ENCODE measurements at places on chromosomes 6 and 20.

GRCh38 chr20:50191065-50191543, 474 bp downstream of the CEBPB start:
- peak; percentile 54 for DNase-seq

DNA sequence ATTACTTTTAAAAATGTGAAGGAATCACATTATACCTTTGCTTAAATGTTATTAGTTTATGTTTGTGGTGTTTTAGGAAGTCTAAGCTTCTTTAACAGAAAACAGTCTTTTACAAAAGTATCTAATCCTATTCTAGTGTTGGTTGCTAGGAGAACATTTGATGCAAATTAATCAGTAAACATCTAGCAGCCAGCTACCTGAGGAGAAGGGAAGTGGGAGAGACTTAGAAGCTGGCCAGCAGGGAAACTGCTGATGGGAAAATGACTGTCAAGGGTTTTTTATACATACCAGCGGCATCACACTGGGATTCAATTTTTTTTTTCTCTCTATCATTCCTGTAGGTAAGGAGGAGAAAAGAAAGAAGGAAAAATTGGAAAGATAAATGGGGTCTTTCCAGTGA, 686.0 kb upstream of the MMS22L start:
- DNase-seq, result no peak

- no peak for DNase-seq
Observed at GRCh38 chr6:25360621-25361020, 81.4 kb downstream of the CARMIL1 start.

- DNase-seq, result no peak
Observed at GRCh38 chr6:45644720-45645119, 267.0 kb upstream of the SUPT3H start.

GRCh38 chr6:81834141-81834681, 81.7 kb upstream of the TENT5A start:
- DNase-seq, result peak; percentile 35

- DNase-seq, result no peak
Observed at GRCh38 chr6:41043151-41043550, 884 bp downstream of the TSPO2 start.

DNA sequence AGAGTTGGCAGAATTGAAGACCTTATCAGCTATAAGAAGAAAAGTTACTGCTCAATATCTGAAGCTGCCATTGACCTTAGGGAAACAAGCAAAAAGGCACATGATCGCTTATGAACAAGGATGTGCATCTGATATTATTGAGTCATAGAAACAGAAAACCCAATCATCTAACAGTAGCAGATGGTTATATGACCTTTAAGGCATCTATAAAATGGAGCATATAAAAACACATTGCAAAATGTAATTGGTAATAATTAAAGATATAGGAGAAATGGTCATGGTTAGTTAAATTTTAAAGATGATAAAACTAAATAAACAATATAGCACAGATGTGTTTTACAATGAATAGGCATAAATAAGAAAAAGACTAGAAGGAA, 260.1 kb upstream of the TAB2 start:
- no peak for DNase-seq

DNA sequence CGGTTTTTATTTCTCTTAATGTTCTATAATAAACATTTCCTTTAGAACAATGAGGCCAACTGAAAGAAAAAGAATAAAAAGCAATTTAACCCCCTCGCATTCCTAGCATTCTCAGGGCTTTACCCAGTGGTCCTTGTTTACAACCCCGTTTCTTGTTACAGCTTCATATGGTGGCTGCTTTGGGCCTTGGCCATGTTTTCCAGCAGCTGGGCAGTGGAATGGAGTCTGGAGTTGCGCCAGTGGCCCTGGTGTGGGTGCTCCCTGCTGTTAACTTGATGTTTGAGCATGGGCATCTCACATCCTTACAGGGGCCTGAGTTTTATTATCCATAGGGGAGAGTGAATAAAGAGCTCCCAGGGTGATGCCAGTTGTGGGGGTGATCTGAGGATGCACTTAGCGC, 18.8 kb downstream of the EFCAB8 start:
- no peak for DNase-seq

GRCh38 chr6:105819745-105820144, 266.4 kb upstream of the PRDM1 start:
- no peak for DNase-seq

GRCh38 chr6:20403766-20404640, 2.3 kb downstream of the E2F3 start:
- DNase-seq, result no peak

DNA sequence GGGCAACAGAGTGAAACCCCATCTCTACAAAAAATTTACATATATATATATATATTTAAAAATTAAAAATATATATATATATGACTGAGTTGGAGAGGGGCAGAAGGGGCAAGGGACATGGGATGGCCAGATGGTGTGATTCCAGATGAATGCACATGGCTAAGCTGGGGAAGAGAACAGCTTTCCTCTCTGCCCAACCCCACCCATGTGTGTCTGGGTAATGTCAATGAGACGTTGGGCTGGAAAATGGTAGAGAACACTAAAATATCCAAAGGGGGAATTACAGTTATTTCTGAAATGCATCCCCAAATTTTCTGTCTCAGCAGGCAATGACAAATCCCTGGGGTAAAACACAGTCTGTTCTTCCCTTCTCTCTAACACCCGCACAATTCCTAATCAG, 31.2 kb upstream of the CCND3 start:
- DNase-seq, result no peak

DNA sequence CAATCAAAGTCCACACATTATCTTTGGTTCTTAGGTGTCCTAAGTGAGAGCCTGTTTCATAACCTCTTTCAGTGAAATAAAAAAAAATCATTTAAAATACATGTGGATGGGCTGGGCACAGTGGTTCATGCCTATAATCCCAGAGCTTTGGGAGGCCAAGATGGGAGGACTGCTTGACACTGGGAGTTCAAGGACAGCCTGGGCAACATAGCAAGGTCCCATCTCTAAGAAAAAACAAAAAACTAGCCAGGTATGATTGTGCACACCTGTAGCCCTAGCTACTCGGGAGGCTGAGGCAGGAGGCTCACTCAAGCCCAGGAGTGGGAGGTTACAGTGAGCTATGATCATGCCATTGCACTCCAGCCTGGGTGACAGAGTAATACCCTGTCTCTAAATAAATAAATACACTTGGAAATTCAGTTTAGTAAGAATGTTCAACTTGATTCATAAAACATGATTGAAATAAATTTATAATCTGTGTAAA, 3.6 kb downstream of the MPC1 start:
- no peak for DNase-seq

DNA sequence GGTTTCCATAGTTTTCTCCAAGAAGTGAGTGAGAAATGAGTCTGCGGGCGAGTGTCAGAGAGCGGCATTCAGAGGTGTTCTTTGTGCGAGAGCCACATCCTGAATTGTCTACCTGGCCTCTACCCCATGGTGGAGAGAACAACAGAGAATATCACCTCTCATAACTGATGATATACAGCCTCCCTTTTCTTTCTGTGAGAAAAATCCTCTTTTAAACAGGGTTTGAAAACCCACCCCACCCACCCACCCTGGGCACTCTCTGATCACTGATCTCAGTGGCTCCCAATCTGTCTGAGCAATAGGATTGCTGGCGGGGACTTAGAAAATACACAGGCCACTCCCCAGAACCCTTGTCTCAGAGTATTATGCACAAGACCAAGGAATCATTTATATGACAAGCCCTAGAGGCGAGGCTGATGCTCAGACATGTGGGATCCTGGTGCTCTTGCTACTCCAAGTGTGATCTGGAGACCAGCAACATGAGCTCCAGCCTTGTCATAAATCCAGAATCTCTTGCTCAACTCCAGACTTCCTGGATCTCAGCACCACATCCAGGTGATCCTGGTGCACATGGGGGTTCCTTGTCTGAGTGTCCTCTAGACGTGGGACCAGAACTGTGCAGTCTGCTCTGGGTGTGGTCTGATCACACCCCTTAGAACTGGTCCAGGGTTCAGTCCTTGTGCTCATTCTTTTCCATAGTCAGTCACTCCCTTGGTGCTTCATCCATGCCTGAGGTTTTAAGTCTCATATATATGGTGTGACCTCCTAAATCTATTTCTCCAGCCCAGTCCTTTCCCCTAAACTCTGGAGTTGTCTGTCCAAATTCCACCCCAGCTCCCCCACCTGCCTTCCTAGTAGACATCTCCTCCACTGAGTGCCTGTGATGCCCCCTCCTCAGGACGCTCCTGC, 5.3 kb downstream of the HLA-B start:
- DNase-seq, result no peak

DNA sequence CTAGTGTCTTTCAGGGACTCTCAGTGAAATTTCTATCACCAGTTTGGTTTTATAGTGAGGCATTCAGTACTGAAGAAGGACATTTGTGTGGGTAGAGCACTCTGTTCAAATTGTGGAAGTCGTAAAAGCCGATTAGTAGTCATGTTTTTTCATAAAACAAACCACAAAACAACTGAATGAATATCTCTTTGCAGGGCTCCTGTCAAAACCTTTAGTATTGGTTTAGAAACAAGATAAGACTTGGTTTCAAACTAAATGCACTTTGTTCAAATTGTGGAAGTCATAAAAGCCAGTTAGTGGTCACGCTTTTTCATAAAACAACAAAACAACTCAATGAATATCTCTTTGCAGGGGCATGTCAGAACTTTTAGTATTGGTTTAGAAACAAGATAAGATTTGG, 23.8 kb downstream of the ADGRF4 start:
- no peak for DNase-seq

GRCh38 chr20:58438970-58439808, 50.2 kb downstream of the VAPB start:
- no peak for DNase-seq

- DNase-seq, result peak; percentile 15
Observed at GRCh38 chr6:70423189-70424134, 10.2 kb downstream of the FAM135A start.

DNA sequence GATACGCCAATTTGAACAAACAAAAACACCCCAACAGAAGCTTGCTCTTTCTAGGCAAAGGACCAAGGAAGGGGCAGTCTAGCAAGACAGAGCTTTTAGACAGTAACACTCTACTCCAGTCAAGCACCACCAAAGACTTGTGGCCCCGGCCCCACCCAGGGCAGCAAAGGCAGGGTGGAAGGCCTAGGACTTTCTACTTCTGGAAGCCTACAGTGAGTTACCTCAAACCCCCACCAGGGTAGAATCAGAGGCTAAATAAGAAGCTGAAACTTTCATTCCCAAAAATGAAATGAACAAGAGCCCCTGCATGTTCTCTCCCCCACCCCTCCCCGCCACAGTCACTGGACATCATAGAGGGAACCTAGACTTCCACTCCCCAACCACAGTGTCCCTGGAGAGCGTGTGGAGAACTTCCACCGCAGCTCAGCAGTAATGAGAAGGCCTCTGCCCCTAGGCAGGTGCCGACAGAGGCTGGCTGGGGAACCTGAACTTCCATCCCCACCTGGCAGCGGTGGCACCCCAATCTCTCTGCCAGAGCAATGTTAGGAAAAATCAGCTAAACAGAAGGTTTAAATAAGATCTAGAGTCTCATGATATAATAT, 40.0 kb downstream of the KATNA1 start:
- DNase-seq, result no peak

DNA sequence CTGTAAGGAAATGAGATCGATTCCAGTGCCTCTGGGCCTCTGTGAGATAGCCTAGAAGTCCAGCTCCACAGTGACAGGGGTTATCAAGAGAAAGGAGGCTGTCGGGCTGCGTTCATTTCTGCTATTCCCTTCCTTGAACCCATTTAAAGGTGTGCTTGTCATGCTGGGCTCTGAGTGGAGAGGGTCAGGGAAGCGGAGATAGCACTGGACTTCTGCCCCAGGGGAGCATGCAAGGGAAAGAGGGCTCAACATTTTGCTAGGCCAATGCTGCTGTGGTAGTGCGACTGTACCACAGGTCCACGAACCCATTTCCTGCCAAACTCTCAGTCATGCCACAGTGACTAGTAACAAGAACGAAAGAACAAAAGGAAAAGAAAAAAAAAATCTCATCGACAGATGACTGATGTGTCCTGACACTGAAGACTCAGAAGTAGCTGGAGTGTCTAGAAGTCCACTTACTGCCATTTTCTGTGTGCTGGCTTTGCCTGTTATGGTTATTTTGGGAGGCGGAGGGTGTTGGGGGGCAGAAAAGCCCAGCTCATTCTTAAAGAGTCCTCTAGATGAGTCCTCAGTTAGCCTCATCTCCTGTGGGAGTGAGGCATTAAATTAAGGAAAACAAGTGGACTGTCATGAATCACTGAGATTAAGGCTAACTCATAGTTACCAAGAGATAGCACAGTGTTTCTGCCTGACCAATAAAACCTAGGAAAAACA, 8.1 kb downstream of the NEDD9 start:
- DNase-seq, result peak; percentile 80

DNA sequence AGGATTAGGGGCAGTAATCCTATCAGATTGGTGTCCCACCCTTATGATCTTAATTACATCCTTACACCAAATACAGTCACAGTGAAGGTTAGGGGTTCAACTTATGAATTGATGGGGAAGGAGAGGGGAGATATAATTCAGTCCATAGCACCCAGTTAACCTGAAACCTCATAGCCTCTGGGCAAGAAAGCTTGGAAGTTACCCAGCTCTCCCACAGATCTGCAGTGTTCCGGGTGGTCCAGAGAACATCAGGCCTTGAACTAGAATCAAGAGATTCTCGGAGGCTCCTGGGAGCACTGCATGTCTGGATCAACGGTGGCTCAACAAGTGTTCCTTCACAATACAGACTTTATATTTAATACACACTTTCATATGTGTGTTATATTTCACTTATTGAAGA, 392.6 kb upstream of the MARCKS start:
- DNase-seq, result no peak
